ENCODE measurements at places on chromosomes 13 and 19.

DNA sequence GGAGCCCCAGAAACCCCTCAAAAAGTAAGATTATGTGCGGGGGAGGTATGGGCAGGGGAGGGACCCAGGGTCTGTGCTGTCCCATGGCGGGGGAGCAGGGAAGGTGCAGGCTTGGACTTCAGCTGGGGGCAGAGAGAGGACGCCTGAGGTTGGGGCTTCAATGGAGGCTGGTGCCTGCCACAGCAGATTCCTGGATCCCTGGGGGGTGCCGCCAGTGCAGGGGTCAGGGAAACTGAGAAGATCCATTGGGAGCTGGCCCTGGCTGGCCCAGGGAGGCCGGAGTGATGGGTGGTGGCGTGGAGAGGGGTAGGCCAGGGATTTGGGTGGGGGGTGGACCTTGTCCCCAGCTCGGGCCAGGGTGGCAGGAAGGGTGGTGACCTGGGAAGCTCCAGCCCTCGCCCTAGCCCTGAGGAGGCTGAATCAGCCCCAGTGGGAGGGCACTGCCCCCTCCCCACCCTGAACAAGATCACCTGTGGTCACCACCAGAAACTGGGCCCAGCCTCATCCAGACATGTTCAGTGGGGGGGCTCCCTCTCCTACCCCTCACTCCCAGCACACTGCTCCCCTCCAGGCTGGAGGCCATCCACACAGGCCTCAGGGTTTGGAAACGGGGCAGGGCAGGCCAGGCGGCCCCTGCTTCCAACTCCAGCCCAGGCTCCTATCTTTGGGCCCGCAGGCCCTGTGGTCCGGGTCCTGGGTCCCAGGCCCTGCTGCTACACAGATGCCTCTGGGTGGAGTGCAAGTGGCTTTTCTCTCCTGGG lies 1.4 kb downstream of the NKPD1 start:
- no peak for DNase-seq

GRCh38 chr13:85825454-85825853 lies 26.2 kb upstream of the SLITRK6 start:
- DNase-seq: no peak

GRCh38 chr13:112773601-112774447 lies 84.0 kb downstream of the ATP11A start:
- DNase-seq: no peak

DNA sequence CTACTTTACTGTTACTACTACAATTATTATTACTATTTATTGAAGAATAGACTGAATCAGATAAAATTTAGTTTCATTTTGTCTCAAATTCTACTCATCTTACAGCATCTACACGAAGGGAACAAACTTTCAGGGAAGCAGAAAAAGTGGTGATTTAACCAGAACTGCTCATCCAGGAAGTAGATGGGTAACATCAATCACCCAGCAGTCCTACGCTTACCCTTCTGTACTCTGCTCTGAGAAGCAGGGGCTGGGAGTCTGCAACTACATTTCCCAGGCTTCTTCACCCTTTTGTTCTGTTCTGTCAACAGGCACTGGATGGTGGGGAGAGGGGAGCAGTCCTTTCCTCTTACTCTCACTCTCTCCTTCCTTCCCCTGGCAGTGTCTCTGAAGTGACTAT lies 31.4 kb upstream of the GGACT start:
- DNase-seq: no peak

DNA sequence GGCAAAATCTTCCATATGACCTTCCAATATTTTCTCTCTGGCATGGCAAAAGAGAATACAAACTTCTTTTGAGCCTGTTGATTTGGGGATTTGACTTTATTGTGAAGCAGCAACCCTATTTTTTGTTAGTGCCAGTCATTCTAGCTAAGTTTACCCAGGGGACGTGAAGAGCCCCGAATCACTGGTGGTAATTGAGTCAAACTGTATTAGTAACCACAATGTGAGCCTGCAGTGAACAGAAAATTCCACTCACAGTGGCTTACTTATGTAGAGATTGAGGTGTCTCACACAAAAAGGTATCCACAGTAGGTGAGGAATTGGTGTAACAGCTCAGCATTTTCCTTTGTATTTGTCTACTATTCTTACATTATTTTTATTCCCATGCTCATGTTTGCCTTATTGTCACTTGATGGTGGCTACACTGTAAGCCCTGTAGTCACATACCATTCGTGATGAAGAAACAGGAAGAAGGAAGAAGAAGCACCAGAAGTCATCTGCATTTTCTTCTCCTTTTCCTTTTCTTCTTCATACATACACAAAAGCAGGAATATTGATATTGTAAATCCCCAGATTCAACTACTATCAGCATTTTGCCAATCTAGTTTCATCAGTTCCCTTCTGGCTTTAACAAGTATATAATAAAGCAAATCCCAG lies 33.3 kb upstream of the MYCBP2 start:
- DNase-seq: no peak

GRCh38 chr13:108700422-108701170 lies 71.2 kb downstream of the MYO16 start:
- no peak for DNase-seq

DNA sequence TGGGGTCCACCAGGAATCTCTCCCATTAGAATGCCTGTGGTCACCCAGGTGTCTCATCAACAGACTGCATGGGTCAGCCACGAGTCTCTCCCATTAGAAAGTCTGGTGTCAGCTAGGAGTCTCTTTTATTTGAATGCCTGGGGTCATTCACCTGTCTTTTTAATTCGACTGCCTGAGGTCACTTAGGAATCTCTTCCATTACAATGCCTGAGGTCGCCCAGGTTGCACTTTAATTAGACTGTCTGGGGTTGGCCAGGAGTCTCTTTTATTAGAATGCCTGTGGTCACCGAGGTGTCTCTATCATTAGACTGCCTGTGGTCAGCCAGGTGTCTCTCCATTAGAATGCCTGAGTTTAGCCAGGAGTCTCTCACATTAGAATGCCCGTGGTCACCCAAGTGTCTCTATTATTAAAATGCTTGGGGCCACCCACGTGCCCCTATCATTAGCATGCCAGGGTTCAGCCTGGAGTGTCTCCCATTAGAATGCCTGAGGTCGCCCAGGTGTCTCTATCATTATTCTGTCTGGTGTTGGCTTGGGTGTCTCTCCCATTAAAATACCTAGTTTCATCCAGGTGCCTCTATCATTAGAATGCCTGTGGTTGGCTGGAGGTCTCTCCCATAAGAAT lies 1474.3 kb downstream of the UQCRFS1 start:
- DNase-seq: no peak

DNA sequence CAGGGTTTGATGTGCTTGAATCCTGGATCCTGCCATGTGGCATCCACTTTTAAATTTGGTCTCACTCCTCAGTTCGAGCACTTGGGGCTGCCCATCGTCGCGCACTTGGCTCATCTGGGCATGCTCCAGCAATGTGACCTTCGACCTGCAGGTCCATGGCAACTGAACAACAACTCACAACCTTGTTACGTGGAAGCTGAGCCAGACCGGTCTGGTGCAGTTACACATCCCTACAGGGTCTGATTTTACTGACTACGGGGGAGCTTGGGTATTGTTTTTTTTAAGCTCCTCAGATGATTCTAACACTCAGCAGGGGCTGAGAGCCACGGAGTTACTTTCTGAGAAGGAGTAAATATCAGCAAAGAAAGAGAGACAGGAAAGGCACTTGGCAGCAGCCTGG lies 769.6 kb downstream of the UQCRFS1 start:
- DNase-seq: no peak

- no peak for DNase-seq
Measured at GRCh38 chr13:25024175-25024574, 71.8 kb upstream of the PABPC3 start.

DNA sequence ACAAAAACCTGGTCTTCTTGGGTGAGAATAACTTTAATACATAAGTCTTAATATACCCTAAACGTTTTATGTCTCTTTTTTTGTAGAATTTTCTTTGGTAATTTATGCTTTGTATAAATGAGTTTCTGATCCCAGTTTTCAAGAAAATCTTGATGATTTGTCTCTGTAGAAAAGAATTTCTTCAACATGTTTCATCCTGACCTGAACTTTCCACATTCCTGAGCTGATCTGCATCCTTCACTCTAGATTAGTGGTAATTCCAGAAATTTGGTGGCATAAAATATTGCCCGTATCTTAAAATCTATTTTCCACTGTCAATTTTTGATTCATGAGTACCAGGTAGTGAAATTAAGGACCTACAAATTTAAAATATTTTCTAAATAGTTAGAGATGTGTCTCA lies 16.3 kb downstream of the ZNF714 start:
- no peak for DNase-seq

GRCh38 chr13:29925457-29926097 lies 75.2 kb upstream of the UBL3 start:
- DNase-seq: no peak

GRCh38 chr19:7944177-7944761 lies 803 bp upstream of the TIMM44 start:
- peak; percentile 70 for DNase-seq

DNA sequence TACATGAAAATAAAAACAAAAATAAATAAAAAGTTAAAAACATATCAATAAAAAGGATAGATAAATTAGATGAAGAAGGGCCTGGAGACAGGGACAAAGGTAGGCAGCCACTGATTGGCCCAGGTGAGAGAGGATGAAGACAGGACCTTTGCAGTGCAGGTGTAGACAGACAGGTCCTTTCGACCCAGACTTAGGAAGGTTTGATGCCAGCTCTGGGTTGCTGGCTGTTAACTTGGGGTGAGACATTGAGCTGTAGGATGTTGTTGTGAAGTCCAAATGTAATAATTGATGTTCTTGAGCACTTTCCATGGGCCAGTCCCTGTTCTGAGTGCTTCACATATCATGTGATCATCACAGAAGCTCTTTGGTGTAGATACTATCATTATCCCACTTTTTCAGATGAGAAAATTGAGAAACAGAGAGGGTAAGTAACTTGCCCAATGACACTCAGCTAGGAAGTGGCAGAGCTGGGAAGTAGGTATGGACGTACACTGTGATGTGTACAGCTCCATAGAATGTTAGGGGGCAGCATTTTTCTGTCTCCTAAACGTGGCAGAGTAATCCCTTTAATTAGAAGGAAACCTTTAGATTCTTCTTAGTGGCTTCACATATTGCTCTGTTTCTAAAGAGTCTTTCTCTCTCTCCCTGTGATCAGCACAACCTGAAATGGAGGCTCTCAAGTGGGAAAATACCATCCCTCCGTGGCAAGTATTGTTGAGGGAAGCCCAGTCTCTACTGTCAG lies 76.0 kb upstream of the STK24 start:
- DNase-seq: no peak

GRCh38 chr19:50823389-50824042 lies at the start of gene KLK1:
Gene KLK1, minus strand, starts transcription at chr19:50823787. Its CDS starts 39 bp downstream, at chr19:50823748.
- DNase-seq: no peak

- no peak for DNase-seq
Measured at GRCh38 chr13:110641055-110642015, 26.0 kb downstream of the NAXD start.

GRCh38 chr13:20192158-20192835 lies 441 bp downstream of the GJB2 start:
- no peak for DNase-seq

DNA sequence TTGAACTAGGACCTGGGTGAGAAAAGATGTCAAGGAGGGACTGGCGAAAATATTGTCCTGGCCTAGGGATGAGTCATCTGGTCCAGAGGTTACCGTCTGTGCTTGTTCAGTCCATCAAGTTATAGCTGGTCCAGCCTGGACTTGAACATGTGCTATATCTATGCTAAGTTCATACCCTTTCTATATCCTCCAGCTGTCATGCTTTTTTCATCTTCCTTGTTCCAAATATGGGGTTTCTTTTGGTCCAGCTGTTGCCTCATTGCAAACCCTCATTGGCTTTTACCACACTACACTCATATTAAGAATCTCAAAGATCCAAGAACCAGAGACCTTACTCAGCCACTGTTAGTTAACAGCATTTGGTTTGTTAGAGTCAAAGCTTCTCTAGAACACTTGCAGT lies 19.1 kb upstream of the KLF12 start:
- DNase-seq: no peak

GRCh38 chr19:246551-246950 lies 44.7 kb downstream of the PLPP2 start:
- DNase-seq: no peak

DNA sequence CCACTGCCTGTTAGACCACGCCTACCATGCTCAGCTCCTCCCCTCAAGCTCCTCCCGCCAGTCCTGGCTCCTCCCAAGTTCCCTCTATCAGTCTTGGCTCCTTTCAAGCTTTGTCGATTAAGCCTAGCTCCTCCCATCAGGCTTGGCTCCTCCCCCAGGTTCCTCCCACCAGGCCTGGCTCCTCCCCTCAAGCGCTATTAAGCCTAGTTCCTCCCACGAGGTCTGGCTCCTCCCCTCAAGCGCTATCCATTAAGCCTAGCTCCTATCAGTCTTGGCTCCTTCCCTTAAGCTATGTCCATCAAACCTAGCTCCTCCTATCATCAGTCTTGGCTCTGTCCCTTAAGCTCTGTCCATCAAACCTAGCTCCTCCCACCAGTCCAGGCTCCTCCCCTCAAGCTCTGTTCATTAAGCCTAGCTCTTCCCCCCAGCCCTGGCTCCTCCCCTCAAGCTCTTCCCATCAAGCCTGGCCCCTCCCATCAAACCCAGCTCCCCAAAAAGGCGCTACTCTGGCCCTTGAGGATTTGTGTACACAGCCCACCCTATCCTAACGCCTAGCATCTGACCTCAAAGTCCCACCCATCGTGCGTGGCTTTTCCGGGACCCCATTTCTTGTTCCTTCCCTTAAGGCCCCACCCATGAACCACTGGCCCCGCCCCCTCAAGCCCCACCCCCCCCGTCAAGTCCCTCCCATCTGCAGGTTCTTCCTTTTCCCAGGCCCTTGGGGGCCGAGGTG lies 10.0 kb downstream of the CAMSAP3 start:
- DNase-seq: no peak

GRCh38 chr13:40178130-40178529 lies 488.3 kb downstream of the FOXO1 start:
- no peak for DNase-seq

DNA sequence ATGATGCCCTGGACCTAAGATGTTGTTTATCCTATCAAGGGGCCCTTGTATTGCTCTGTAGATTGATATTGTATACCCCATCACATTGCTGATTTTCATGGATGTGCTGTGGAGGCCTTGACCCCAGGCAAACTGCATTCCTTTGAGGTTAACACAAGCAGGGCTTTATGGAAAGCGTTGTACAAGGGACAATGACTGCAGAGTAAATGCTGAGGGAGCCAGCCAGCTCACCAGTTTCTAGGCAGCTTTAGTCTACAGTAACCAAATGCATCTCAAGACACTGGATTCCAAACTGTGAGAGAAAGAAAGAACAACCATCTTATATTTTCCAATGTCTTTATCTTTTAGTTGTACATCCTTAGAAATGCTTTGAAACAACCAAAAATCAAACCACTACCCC lies 34.1 kb upstream of the EDNRB start:
- DNase-seq: no peak

- no peak for DNase-seq
Measured at GRCh38 chr13:111531505-111531904, 211.1 kb downstream of the TEX29 start.

All from activated T-helper 1 cell treated with anti-CD3 and anti-CD28 coated beads, Interleukin-2, amount 50 U/mL, for 16 hours (primary cell).